Foreskin keratinocyte (primary cell): ENCODE measurements at places on chromosomes 1 and 21. TPM values are rescaled to one million over a fixed set of nuclear protein-coding genes. Genes with fewer than 3 reads are reported as not detected.

The ATP6V0B gene
- polyA plus RNA-seq, result 207 and 211 TPM in 2 replicates

The NHLH1 gene
- 0.07 TPM in 2 replicates for polyA plus RNA-seq

The DMRTA2 gene
- polyA plus RNA-seq, result not detected in 2 replicates

- DNase-seq, result no peak
Measured at GRCh38 chr1:153752571-153753195, 22.5 kb upstream of the SLC27A3 start.

DNA sequence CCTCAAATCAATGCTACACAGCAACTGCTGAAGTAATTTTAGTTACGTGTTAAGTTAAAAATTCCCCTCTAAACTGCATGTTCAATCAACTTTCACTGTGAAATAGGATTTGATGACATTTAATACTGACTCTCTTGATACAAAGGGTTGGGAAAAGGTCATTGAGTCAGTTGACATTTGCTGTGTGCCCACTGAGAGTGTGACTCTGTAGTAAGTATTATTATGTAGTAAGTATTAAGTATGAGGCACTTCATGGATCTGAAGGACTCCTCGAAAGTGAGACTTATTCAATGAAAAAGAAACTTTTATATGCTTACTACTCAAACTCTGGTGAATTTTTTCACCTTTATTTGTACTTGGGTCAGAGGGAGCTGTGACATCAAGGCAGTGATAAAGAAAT lies 83.1 kb upstream of the S1PR1 start:
- DNase-seq, result no peak

DNA sequence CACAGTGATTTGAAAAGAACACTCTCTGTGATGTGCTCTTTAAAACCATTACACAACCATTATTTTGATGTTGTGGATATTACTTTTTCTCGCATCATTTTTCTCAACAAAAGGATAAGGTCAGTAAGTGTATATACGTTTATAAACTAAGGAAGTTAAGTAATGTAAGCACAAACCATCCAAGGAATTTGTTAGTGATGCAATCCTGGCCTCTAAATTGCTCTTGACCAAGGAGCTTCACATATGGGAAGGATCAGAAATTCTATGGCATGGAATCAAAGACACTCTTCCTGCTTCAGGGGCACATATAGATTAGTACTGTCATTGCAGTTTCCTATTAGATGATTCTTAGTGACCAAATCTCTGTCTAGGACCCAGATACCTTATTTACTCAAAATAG lies 3.6 kb upstream of the PPP2R5A start:
- no peak for DNase-seq

DNA sequence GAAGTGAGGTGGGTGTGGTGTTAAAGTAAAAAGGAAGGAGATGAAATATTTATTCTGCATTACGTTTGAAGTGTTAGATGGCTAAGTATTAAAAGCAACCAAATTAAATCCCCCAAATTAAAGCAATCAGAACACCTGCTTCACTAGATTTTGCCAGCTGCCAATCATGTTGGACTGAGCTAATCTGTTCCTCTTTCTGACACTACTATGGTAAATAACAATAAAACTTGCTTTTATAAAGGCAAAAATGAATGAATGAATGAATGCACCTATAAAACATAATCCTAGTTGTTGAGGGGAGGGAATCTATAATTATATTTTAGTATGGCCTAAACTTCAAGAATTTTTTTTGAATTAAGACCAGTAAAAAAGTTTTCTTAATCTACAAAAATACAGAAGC lies 51.0 kb downstream of the RAB3GAP2 start:
- DNase-seq, result no peak

GRCh38 chr1:54124472-54124871 lies 28.3 kb downstream of the CDCP2 start:
- DNase-seq, result no peak

- DNase-seq, result no peak
Measured at GRCh38 chr1:42379794-42380585, 602 bp upstream of the RIMKLA start.

- no peak for DNase-seq
Measured at GRCh38 chr21:35281956-35282355, 232.9 kb upstream of the RUNX1 start.

- no peak for DNase-seq
Measured at GRCh38 chr1:69221524-69221923, 346.2 kb upstream of the LRRC7 start.

- no peak for DNase-seq
Measured at GRCh38 chr1:205990226-205990625, 13.0 kb downstream of the RAB7B start.

DNA sequence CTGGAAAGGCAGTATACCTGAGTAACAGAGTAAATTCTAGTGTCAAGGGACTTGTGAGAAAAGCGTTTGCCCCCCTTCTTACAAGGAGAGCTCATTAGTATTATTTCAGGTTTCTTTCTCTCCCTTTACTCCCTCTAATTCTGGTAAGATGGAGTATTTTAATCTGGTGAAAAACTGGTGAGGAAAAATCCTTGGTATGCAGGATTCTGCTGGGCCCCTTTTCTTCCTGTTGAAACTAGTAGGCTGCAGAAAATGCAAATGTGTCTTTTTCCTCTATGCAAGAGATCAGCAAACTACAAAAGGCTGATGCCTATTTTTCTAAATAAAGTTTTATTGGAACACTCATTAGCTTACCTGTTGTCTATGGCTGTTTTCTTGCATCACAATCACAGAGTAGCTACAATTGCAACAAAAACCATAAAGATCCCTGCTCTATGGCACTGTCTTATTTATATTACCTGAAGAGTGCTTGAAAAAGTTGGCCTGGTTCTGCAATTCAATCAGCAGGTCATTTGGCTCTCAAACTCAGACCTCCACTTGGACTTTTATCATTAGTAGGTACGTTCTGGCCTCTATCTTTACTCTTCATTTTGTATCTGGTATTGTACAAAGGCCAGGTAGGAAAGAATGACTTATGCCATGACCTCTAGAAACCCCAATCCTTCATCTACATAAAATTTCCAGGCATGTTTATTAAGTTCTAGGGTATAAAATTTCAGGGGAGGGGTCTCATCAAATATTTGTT lies 109.6 kb downstream of the AKT3 start:
- DNase-seq, result peak; percentile 23

DNA sequence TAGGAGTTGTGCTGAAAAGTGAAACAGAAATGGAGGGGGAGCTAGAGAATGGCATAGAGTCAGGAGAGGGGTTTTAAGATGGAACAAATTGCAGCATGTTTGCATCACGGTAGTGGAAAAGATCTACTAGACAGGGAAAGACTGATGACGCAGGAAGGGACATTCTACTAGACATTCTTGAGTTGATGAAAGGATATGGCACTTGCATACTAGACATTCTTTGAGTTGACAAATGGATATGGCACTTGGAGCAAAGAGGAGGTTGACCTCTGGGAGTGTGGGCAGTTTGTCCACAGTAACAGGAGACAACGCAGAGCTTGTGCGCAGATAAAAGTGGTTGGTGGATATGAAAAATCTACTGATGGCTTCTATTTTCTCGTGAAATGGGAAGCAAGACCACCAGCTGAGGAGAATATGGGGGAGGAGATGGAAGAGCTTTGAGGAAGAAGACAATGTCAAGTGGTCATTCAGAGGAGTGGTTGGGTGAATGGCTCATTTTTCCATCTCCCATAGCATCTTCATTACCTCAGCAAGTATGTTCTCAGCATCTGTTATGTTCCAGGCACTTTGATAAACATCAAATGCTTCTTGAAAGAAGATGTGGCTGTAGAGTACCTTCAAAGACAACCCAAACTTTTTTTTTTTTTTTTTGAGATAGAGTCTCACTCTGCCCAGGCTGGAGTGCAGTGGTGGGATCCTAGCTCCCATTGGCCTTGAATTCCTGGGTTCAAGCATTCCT lies 2.4 kb upstream of the CTPS1 start:
- DNase-seq, result no peak

DNA sequence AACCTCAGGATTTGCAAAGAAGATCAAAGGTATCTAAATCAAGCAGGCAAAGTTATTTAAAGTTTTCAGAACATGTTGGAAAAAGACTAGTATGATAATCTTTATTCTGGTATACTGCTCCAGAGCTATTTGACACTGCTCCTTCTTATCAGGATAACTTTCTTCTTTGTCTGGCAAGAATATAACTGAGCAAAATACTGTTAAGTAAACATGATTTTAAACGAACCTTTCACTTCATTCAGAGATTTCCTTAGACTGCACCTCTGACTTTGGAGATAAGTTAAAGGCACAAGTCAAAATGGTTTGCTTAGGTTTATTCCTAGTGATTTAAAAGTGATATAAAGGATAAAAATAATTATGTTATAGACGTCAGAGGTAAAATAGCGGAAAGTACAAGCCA lies 103.9 kb upstream of the CCDC190 start:
- DNase-seq, result no peak

GRCh38 chr1:39458991-39459390 lies 32.4 kb upstream of the BMP8A start:
- no peak for DNase-seq

DNA sequence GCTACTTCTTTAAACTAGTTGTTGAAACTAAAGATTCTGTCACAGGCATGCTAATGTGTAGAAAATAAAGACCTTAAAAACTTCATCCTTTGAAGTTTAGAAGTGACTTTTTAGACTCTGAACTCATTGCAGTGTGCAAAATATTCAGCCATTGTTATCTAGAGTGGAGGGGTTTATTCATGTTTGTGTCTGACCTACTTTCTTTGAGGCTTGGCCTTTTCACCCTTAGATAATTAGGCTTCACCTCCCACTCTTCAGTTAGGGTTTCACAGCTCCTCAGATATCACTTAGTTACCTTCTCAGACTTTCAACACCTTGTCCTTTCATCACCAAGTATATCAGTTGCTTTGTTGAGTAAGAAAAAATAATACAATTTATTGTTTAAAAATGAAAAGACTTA lies 75.9 kb downstream of the IVNS1ABP start:
- no peak for DNase-seq

GRCh38 chr1:150874455-150875196 lies 1.8 kb downstream of the ARNT start:
- no peak for DNase-seq

- DNase-seq, result no peak
Measured at GRCh38 chr1:233608988-233609387, 4.9 kb upstream of the KCNK1 start.
